Posterior vena cava (tissue), 2 donors: ENCODE measurements at places on chromosomes 6 and 20. TPM values are rescaled to one million over a fixed set of nuclear protein-coding genes. Genes with fewer than 3 reads are reported as not detected.

GRCh38 chr6:14232889-14233288 lies 115.3 kb downstream of the CD83 start:
- no peak for DNase-seq

GRCh38 chr20:33391722-33392415 lies 9.4 kb downstream of the CDK5RAP1 start:
- DNase-seq, result no peak

The FGD2 gene
- total RNA-seq, result 23.2 TPM

GRCh38 chr6:90285042-90285481 lies 11.6 kb downstream of the BACH2 start:
- DNase-seq, result no peak

- no peak for DNase-seq
Measured at GRCh38 chr6:47832386-47833100, 50.7 kb downstream of the OPN5 start.

The PDRG1 gene
- total RNA-seq, result 5.3 TPM
